WTC11 (cell line): ENCODE measurements at places on chromosomes 2 and 18. TPM values are rescaled to one million over a fixed set of nuclear protein-coding genes. Genes with fewer than 3 reads are reported as not detected.

The CENPA gene
- total RNA-seq = 37.4 to 45.6 TPM (median 40.2 TPM) in 3 replicates

The LANCL1 gene
- 35.9 to 54.0 TPM (median 52.0 TPM) in 3 replicates for total RNA-seq

The CCDC85A gene
- total RNA-seq = 0.22 to 0.27 TPM (median 0.25 TPM) in 3 replicates

DNA sequence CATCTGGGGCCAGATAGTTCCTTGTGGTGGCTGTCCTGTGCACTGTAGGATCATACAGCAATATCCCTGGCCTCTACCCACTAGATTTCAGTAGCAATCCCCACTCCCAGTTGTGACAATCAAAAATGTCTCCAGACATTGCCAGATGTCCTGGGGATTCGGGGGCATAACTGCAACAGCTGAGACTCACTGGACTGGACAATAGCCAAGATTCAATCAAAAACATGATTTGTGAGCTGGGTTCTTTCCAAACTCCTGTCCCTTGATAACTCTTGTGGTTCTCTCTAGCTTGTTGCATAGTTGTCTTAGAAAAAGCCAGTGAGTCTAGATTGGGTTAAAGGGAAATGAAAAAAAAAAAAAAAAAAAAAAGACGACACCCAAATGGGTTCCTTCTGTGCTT, 293.4 kb downstream of the CELF4 start:
- no peak for DNase-seq

- no peak for DNase-seq
Measured at GRCh38 chr2:209474960-209475359, 51.1 kb downstream of the MAP2 start.
